ENCODE measurements at places on chromosomes 4 and X.

DNA sequence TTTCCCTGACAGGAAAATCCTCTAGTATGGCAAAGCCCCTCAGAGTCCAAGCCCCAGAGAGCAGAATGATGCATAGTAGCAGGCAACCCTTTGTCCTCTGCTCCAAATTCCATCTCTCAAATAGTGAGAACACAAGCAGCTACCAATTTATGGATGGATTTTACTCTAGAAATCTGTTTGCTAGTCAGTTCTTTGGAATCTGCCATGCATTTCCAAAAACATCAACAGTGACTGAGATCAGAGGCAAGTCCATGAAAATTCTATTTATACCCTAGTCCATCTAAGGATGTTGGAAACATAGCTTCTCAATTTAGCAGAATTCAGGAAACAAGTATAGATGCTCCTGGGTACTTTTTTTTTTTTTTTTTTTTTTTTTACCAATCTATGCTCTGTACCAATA lies 10.0 kb upstream of the CC2D2A start:
- no peak for DNase-seq

GRCh38 chrX:17405225-17405969 lies 30.4 kb downstream of the NHS start:
- no peak for DNase-seq

DNA sequence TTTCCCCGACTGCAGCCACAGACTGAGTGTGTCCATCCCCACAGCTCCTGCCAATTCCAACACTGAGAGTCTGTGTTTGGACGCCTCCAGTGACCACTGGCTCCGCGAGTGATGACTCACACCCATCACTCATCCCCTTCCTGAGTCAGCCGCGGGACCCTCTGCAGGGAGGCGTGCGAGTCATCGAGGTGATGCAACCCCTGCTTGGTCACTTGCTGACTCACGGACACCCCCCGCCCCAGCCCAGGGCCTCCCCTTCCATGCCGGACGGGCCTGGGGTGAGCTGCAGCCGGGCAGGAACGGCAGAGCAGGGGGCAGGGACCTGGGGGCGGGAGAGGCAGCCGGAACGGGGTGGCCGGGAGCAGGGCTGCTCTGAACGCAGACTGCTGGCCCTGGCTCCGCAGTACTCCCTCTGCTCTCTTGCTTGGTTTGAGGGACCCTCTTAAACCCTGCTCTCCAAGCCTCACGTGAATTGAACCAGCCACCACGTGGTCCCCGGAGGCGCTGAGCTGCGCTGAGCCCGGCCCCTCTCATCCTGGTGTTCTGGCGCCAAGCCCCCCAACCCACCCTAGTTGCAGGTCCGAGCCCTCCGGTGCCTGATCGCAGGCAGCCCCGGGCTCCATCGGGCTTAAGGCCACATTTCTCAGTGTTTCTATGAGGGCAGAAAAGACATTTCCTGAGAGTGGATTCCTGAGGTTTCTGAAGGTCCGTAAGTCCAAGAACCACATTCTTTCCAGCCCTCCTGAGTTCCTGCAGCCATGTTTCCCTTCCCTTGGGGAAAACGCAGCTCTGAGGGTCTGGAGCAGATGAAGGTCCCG lies 32.4 kb downstream of the FGFRL1 start:
- peak; percentile 95 for DNase-seq

- peak; percentile 47 for DNase-seq
These were observed 31.4 kb upstream of the SLC25A31 start for GRCh38 chr4:127698789-127699200.

DNA sequence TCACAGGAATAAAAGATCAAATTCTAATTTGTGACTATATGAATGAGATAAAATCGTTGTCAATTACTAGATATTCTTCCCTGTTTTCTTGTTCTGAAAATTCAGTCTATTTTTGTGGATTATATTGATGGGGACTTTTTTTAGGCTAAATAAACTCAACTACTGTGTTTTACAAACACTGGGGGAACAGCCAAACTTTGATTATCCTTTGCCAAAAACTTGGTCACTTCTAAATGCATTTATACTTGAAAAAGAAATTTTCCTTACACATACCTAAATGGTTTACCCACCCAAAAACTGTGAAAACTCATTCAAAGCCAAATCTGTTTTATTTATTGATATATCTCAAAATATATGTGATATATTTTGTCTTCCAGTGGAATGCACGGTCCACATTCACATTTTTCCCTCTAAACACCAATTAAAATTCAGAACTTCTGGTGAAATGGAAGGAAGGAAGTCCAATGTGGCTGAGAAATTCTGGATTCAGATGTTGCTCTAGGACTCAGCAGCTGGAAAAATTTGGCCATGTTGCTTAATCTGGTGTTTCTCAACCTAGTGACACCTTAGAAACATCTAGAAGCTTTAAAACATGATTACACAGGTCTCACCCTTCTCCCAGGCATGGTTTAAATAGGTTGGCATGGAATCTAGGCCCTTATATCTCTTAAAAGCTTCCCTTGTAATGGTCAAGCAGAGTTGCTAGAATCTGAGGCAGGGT lies 28.6 kb upstream of the ARHGAP24 start:
- DNase-seq = no peak

DNA sequence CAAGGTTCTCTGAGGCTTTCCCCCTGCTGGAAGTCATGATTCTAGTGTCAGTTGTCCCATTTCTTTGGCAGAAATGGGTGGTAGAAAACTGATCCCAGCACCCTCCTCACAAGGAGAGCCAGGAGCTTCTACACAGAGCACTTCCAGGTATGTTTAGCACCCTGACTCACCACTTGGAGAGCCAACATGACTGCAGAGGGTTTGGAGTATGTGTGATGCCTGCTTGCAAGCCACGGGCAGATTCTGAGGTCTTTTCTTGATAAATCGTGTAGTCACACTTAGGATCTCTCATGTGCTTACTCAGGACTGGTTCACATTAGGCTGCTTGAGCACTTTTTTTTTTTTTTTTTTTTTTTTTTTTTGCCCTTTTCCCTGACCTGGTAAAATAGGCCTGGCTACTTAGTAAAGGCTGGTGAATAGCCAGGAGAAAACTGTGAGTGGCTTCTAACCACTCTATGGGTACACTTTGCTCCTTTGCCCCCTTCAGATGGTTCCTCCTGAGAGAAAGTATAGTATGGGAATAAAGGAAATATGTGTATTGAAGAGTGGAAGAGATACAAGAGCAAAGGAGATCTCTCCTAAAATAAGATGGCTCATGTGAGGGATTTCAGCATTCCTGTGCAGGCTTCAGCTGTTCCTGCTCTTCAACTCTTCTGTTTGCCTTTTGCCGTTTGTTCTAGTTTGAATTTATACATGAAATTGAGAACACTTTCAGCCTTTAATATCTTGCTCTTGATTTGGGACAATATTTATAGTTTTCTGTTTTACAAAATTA lies 103.6 kb downstream of the EMCN start:
- no peak for DNase-seq

DNA sequence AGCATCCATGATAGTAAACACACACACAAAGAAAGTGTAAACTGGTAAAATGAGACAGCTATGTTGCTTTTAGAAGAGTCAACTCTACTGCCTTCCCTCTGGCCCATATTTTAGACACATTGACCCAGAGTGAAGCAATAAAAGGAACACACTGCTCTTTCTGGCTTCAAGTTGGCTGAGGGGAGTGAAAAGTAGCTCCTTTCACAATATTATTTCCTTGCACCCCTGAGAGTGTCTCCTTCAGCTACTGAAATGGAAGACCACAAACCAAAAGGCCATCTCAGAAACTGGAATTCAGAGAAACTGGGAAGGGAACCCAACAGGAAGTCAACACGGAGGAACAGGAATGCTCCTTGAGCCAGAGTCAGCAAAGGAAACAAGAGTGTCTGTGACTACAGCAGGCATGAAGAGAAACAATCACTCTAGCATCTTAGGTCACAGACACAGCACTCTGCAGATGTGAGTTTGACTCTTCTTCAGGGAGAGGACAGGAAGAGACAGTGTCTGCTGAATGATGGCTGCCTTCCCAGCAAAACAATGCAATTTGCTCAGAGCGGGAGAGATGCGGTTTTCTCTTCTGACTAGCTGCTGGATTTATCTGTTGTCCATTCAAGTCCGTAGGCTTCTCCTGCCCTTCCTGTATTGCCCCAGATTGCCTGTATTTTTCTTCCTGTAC lies 106.7 kb downstream of the SPATA18 start:
- no peak for DNase-seq

DNA sequence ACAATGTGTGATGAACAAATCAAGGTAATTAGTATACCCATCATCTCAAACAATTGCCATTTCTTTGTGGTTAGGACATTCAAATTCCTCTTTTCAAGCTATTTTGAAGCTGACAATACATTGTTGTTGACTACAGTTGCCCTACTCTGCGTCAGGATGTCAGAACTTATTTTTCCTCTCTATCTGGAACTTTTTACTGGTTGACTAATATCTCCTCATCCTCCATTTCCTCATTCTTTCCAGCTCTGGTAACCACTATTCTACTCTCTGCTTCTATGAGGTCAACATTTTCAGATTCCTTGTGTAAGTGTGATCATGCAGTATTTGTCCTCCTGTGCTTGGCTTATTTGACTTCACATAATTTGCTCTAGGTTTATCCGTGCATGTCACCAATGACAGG lies 240.5 kb upstream of the HS3ST1 start:
- no peak for DNase-seq

GRCh38 chr4:5118091-5118786 lies 67.0 kb downstream of the STK32B start:
- DNase-seq = no peak

GRCh38 chr4:75895744-75896314 lies 6.4 kb downstream of the PPEF2 start:
- no peak for DNase-seq

- no peak for DNase-seq
These were observed 919 bp downstream of the SOWAHD start for GRCh38 chrX:119759248-119759766.

DNA sequence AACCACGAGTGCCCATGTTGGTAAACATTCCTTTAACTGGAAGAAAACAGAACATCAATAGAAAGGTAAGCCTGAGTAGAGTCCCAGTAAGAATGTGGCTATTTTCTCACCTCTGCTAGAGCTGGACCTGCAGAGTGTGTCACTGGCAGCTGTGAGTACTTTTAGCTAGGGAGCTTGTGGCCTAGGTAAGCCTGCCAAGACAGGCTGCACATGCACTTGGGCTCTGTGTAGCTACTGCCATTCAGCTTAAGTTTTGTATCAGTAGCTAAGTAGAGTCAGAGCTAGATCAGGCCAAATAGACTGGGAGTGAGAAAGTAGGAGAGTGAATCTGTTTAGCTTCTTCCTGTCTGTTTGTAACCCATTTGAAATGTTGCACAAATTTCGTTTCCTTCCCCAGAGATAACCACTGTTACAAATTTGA lies 35.3 kb downstream of the RBPJ start:
- DNase-seq = no peak

- DNase-seq = no peak
These were observed 220.9 kb downstream of the DTHD1 start for GRCh38 chr4:36502350-36502749.

GRCh38 chr4:107578321-107578720 lies 141.7 kb downstream of the PAPSS1 start:
- no peak for DNase-seq

- DNase-seq = no peak
These were observed 20.2 kb downstream of the MMRN1 start for GRCh38 chr4:89914609-89915550.

GRCh38 chr4:137659431-137659830 lies 127.1 kb upstream of the PCDH18 start:
- no peak for DNase-seq

GRCh38 chr4:73803213-73803612 lies 33.3 kb upstream of the CXCL6 start:
- no peak for DNase-seq

GRCh38 chr4:136495076-136495475 lies 1037.2 kb downstream of the PCDH18 start:
- DNase-seq = no peak

- DNase-seq = no peak
These were observed 108.5 kb upstream of the MID1 start for GRCh38 chrX:10728806-10729389.

DNA sequence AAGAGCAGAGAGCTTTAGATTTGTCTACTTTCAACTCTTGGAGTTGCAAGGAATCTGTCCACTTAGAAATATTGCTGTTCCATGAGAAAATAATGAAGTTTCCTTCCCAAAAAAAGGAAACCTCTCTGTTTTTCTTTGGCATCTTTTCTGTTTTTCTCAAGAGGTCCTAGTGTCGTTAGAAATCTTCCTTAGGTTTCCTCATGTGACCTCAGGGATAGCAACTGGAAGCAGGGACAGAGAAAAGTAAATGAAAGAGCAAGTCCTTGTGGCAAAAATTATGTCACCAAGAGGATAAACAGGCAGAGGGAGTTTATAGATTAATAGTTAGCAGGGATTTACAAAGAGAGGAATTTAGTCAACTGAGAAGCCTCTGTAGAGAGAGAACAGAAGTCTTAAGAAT lies 478.4 kb upstream of the ADGRL3 start:
- DNase-seq = no peak

DNA sequence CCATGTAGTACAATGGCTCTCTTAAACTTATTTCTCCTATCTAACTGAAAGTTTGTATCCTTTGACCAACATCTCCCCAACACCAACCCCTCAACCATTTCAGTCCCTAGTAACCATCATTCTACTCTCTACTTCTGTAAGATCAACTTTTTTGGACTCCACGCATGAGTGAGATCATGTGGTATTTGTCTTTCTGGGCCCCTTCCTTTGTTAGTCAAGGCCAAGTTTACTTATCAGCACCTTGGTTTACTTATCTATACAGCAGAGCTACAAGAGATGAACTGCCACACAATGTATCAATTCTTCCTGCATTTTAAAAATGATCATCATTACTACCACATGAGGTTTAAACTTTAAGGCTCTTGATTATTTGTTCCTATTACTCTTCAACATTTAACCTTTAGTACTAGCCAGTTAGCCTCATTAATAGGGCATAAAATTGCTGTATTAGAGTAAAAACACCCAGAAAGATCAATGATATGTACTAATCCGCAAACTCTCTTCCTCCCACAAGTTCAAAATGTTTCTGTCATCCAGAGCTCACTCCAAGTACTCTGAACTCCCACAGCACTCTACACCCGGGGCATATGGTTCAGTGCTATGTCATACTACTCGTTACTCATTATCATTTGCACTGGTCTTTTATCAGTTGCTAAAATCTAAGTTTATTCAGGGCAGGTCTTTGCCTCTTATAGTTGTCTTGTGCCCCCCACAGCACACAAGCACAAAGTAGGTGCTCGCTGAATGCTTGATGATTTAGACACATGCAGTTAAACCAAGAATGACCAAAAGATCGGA lies 145.7 kb upstream of the ADAMTS3 start:
- no peak for DNase-seq

- no peak for DNase-seq
These were observed 2.4 kb upstream of the TADA2B start for GRCh38 chr4:7040765-7041164.
